ENCODE measurements at places on chromosomes 4 and X. TPM values are rescaled to one million over a fixed set of nuclear protein-coding genes. Genes with fewer than 3 reads are reported as not detected.

The PCSK1N gene
- total RNA-seq = 35.2 TPM

DNA sequence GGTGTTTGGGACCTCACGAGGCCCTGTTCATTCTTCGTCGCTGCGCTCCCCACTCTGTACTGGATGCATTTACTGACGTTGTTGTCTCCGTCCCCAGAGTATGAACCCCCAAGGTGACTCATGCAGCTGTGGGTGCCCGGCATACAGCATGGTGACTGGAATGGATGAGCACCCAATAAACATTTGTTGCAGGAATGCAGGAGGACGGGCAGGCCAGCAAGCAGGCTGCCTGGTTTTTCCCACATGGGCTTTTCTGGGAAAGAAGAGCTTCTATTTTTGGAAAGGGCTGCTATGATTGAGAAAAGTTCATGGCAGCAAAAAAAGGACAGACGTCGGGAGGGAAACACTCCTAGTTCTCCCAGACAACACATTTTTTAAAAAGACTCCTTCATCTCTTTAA is 893 bp upstream of the SOD3 start:
- DNase-seq = no peak

- DNase-seq = no peak
Observed at GRCh38 chr4:95023110-95023509, 265.4 kb downstream of the BMPR1B start.

DNA sequence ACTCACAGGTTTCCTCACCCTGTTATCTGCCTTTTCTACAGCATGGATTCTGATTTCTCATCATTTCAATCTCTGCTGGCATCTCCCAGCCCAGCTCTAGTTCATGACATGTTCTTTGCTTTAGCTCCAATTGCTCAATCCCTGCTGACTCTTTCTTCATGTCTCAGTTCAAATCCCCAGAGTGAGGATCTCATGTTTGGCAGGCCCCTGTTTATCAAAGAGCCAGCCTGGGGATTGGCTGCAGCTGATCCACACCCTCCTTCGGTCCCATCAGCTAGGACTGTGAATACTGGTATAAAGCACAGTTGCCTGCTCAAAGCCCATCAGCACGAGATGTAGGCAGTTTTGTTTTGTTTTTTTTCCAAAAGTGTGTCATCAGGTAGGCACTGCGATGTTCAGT is 14.4 kb upstream of the CC2D2A start:
- DNase-seq = no peak

- no peak for DNase-seq
Observed at GRCh38 chr4:175330236-175330635, 412.1 kb downstream of the ADAM29 start.

- no peak for DNase-seq
Observed at GRCh38 chr4:119629142-119629471, 503 bp upstream of the PDE5A start.

DNA sequence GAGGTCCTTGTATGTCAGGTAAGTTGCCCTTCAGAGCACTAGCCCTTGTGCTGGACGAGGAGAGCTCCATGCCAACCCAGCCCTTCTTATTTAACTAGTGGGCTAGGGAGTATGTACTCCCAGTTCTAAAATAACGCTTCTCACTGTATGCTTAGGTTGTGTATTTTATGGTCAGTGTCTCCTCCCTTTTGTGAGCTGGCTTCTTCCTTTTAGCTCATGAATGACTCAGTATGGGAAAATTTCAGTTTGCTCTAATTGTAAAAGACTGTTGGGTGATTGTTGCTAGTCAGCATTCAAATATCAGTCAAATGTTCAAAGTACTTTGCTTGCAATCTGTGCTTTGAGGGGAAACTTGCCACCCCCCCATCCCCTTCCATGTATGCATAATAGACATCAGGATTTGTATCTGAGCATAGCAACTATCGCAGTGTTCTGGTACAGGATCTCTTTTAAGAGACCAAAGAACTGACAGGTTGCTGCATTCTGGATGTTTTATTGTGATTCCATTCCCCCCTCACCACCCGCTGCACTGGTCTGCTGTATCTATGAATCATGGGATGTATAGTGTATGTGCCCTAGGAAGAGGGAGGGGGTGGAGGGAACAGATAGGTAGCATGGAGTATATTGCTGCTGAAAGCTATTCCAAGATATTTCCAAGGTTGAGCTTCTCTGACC is 34.7 kb downstream of the DLG3 start:
- no peak for DNase-seq

- DNase-seq = no peak
Observed at GRCh38 chr4:175273995-175274753, 356.0 kb downstream of the ADAM29 start.

GRCh38 chrX:107288676-107289075 is 82.3 kb downstream of the DNAAF6 start:
- DNase-seq = no peak

- peak; percentile 76 for DNase-seq
Observed at GRCh38 chr4:113106108-113106507, 56.7 kb downstream of the ANK2 start.

GRCh38 chrX:154012336-154012991 is 7.2 kb downstream of the IRAK1 start:
- peak; percentile 83 for DNase-seq

The AFM gene
- total RNA-seq = not detected

DNA sequence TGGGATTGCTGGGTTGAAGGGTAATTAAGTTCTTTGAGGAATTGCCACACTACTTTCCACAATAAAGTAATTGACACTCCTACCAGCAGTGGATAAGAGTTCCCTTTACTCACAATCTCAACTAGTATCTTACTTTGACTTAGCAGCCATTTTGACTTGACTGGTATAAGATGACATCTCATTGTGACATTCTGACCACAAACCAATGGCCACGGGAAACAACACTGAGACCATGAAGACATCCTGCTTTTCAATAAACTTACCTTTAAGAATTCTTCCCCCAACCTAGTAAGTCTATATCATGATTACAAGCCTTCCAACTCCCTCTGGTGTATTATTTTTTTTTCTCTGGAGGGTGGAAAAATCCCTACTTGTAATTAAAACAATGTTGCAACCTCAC is 66.9 kb upstream of the WDR1 start:
- DNase-seq = no peak

GRCh38 chr4:8263397-8263796 is 6.2 kb upstream of the HTRA3 start:
- DNase-seq = no peak

- DNase-seq = no peak
Observed at GRCh38 chrX:100905620-100906019, 23.1 kb downstream of the XKRX start.

DNA sequence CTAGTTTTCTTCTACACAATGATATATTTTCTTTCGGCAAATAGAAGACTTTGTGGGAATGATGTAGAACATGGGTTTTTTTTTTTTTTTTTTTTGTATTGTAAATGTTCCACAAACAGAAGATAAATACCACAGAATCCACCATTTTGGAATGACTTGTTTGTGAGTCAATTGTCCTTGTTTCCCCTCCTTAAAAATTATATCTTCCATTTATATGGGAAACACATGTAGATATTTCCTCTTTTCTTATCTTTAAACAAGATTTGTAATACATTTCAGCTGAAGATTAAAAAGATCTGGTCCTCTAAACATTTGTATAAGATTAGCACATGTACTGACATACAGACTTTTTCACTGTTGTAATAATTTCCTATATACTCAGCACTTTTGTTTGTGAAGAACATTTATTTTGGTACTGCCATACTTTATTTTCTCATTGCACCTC is 304.6 kb downstream of the SPRY1 start:
- no peak for DNase-seq

DNA sequence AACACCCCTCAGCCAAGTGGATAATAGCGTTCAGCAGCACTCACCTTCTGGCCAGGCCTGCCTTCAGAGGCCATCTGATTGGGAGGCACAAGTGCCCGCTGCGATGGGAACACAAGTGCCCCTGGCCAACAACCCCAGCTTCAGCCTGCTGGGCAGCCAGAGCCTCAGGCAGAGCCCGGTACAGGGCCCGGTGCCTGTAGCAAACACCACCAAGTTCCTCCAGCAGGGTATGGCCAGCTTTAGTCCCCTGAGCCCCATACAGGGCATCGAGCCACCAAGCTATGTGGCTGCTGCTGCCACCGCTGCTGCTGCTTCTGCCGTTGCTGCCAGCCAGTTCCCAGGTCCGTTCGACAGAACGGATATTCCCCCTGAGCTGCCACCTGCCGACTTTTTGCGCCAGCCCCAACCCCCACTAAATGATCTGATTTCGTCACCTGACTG is 55.9 kb upstream of the MTM1 start:
- no peak for DNase-seq

- DNase-seq = no peak
Observed at GRCh38 chr4:36011381-36011780, 232.9 kb downstream of the ARAP2 start.

The GPRIN3 gene
- 3.8 TPM for total RNA-seq
